ENCODE measurements at places on chromosomes 3 and 15. TPM values are rescaled to one million over a fixed set of nuclear protein-coding genes. Genes with fewer than 3 reads are reported as not detected.

Gene UMPS
- 50.1 TPM for total RNA-seq

Gene PRTG
- total RNA-seq: not detected

Gene CADPS
- not detected for total RNA-seq

Gene SORD
- total RNA-seq: 7.8 TPM

Gene TMEM108
- not detected for total RNA-seq

Gene ZNF660
- total RNA-seq: 0.30 TPM

Gene ROBO2
- total RNA-seq: not detected

Gene ANXA2
- total RNA-seq: 382 TPM

Gene GOLGA6B
- not detected for total RNA-seq

Gene ADPRH
- total RNA-seq: 6.1 TPM

Gene TYRO3
- 0.66 TPM for total RNA-seq

Gene IQCH
- total RNA-seq: 1.9 TPM

Gene AADAC
- not detected for total RNA-seq

Gene GOLGA6L10
- total RNA-seq: 0.91 TPM

Gene MAP3K13
- total RNA-seq: 9.9 TPM

Gene NEIL1
- total RNA-seq: 1.9 TPM

Gene PCSK6
- 1.5 TPM for total RNA-seq

Gene PIF1
- 59.5 TPM for total RNA-seq

Gene STRA6
- total RNA-seq: 1.3 TPM

Gene LRRC31
- total RNA-seq: not detected

Gene C3orf85
- total RNA-seq: not detected

Gene EBLN2
- 5.1 TPM for total RNA-seq

Gene ADAMTS17
- total RNA-seq: 1.6 TPM

Gene SPATA12
- total RNA-seq: not detected

Gene UCN2
- total RNA-seq: not detected

Gene CRYGS
- 3.8 TPM for total RNA-seq

Gene FSD2
- not detected for total RNA-seq

Gene CA12
- not detected for total RNA-seq

Gene ACKR4
- total RNA-seq: not detected

Gene CCDC39
- not detected for total RNA-seq

Gene VGLL3
- not detected for total RNA-seq

Gene CLDN16
- not detected for total RNA-seq

Gene KLHL25
- total RNA-seq: 4.3 TPM

Gene CFAP20DC
- total RNA-seq: 1.0 TPM

Gene ZNF80
- total RNA-seq: 4.5 TPM

Gene LRRIQ4
- total RNA-seq: 0.35 TPM

Gene CCDC66
- 47.8 TPM for total RNA-seq

Gene AMT
- 6.9 TPM for total RNA-seq

Gene OR4M2
- total RNA-seq: not detected

Gene ANKDD1A
- total RNA-seq: 24.4 TPM

Gene RBP2
- total RNA-seq: not detected

Gene SCAANT1
- total RNA-seq: 1.3 TPM

Gene EPHA3
- not detected for total RNA-seq

Gene ARL6
- total RNA-seq: 5.4 TPM

Gene ERICH6
- not detected for total RNA-seq

Gene CKMT1B
- total RNA-seq: not detected

Gene ACTL6A
- total RNA-seq: 92.7 TPM

Gene TICRR
- total RNA-seq: 30.8 TPM

Gene XCR1
- not detected for total RNA-seq

Gene ARPP21
- not detected for total RNA-seq

Gene STX19
- not detected for total RNA-seq

Gene TOP2B
- 107 TPM for total RNA-seq
